Effector CD4-positive, alpha-beta T cell (primary cell): ENCODE measurements at places on chromosomes 1 and 21.

GRCh38 chr1:168195199-168196135 lies 16.7 kb downstream of the TIPRL start:
- DNase-seq = no peak

GRCh38 chr1:21490774-21491487 lies 18.3 kb upstream of the ALPL start:
- no peak for DNase-seq

- no peak for DNase-seq
These were observed 3.7 kb upstream of the FABP3 start for GRCh38 chr1:31376375-31377134.

GRCh38 chr1:119888476-119888875 lies 7.8 kb downstream of the ADAM30 start:
- DNase-seq = no peak
